GM18507 (cell line): ENCODE measurements at places on chromosomes 7 and 10.

DNA sequence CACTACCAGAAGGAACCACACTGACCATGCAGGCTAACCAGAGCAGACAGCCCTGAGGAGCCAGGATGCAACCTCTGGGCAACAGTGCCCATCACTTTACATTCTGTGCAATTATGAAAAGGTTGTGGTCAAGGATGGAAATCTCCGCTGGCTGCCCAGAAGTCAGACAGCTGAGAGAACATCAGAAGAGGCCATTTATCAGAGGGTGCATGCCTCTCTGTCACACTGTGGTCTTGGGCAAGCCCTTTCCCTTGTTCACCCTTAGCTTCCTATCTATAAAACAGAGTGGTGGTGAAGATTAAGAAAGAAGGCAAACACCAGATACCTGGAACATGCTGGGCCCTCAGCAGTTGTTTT lies 120.7 kb upstream of the GDF10 start:
- no peak for DNase-seq

DNA sequence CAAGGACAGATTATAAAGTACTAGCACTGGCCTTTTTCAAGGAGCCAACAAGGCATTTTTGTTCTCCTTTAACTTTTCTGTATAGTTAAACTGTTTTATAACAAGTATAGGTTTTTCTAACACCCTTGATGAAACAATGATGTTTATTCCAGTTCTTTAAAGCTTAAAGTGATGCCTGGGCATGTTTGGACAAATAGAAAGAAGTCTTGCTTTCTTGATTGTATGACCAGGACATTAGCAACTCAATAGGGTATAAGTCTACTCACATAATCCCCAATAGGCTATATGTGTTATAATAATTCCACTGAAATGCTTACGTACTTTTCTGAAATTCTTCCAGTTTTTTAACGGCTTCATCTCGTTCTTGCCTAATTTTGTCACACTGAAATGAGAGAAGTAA lies 36.7 kb downstream of the SHTN1 start:
- no peak for DNase-seq

DNA sequence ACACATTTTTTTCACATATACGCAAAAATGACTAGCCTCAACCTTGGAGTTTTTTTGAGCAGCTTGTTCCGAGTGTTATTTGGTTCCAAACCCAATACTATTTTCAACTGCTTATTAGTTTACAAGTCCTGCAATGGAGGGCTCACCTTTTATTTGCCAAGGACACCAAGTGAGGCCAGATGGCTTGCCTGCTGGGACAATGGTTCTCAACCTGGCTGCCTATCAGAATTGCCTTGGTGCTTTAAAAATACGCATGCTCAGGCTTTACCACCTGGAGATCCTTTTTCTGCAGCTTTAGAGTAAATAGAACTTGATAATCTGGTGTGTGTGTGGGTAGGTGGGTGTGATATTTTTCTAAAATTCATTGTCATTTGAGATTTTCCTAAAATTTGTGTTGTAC lies 276.8 kb downstream of the MTERF1 start:
- no peak for DNase-seq

DNA sequence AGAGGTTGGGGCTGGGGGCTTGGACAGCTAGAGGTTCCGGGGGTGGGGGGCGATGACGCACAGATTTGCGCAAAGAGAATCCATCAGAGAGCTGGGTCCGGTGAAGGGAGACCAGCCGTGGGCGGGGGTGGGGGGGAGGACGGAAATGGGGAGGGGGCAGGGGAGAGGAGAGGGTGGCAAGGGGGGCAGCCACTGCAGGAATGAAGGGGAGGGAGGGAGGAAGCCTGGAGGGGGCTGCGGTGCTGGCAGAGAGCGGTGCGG lies 1.2 kb upstream of the VGF start:
- DNase-seq = no peak

DNA sequence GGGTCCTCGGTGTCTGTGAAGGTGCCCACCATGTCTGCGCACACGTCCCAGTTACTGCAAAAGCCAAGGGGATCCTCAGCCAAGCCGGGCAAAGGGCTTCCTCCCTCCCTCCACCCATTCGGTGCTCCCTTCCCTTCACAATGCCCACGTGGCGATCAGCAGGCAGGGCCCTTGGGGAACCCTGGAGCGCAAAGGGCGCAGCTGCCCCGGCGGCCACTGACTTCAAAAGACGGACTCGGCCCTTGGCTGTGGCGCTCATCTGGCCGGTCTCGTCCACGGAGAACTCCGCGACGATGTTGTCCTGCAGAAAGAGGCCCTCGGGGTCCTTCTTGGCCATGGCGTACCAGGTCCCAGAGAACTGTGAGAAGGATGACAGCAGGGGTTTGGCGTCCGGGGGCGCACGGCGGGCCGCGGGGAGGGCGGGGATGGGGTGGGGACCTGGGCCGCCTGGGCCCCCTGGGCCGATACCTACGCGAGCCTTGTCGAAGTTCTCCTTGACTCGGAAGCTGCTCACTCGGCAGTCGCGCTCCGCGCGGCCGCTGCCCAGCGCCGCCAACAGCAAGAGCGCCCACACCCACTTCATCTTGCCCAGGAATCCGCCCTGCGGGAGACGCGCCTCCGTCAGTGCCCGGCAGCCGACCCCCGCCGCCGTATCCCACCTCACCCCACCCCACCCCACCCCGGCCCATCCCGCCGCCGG lies 439 bp downstream of the RBP4 start:
- DNase-seq = no peak

GRCh38 chr10:11895108-11895466 lies 71.9 kb downstream of the PROSER2 start:
- DNase-seq = no peak

DNA sequence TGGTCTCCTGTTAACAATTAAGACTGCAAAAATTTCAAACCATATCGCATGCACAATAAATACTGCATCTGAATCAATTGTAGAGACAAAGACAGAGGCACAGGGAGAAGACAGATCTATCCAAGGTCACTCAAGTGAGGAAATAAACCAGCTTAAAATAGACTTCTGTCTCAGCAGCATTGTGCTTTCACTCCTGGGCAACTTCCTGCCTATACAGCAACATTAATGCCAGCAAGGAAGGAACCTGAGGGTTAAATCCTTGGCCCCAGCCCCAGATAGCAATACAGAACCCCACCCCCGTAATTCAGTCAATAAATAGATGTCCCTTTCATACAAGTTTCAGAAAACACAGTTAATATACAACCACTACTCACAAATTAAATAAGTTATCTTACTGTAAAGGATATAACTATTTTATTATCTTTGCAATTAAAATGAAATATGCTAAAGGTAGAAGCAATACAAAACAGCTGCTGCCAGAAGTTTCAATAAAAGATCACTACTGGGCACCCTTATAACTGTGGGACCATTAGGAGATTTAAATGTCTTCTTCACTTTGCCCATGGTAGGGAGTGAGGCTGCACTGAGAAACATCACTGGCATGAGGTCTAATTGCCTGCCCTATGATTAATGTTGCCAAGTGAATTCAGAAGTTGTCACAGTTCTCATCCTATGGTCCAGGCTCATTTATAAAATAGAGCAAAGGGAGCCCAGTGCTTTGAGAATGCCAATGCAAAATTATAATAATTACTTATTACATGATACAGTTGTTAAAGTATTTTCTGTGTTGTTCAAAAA lies 49.4 kb downstream of the CAV1 start:
- DNase-seq = no peak

DNA sequence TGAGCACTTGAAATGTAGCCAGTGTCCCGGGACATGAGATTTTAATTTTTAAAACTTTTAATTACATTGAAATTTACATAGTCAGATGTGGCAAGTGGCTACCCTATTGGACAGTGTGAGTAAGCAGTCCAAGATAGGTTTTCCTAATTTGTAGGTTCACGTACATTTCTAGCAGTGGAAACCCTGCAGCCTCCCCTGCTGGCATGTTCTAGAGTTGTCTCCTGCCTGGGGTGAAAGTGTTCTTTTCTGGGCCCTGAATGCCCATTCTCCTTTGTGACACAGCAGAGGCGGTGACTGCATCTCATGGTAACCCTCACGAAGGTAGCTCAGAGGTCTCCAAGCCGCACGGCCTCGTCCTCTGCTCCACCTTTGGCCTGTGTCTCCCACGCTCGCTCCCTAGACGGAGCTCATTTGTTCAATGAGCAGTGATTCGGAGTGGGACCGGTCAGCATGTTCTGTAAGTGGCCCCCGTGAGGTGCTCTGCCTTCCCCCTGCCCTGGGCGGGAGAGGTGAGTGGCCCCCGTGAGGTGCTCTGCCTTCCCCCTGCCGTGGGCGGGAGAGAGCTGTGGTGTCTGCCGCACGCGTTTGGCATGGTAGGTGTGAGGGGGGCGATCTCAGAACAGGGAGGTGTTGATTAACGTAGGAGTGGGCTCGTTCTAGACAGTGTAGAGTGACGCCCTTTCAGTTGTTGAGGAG lies 18.0 kb downstream of the WDR37 start:
- no peak for DNase-seq

- no peak for DNase-seq
These were observed 122.7 kb downstream of the RAPGEF5 start for GRCh38 chr7:22234227-22234626.

GRCh38 chr10:77392851-77393250 lies 244.8 kb downstream of the KCNMA1 start:
- no peak for DNase-seq

DNA sequence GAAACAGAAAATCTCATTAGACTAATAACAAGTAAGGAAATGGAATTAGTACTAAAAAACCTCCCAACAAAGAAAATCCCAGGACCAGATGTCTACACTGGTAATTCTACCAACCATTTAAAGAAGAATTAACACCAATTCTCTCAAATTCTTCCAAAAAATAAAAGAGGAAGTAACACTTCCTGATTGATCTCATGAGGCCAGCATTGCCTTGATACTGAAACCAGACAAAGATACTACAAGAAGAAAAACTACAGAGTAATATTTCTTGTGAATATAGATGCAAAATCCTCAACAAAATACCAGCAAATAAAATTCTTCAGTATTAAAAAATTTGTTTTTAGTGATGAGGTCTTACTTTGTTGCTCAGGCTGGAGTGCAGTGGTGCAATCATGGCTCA lies 21.3 kb downstream of the GCK start:
- no peak for DNase-seq

DNA sequence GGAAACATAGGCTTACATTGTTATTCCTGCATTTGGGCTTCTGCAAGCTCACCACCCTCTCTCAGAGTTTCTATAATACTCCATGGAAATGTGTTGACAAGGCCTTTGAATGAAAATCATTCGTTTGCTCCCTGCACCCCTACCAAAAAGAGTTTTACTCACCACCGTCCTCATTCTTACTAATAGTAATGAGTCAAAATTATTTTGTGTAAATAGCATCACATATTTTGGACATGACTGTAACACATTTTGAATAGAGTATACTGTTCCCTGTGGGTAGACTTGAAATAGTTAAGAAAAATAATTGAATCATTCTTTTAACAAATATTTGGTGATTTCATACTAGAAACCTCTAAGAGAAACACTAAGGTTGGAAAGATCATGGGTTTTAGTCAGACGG lies 84.6 kb downstream of the AKAP9 start:
- DNase-seq = no peak

- no peak for DNase-seq
These were observed 65.6 kb upstream of the ADO start for GRCh38 chr10:62738916-62739315.

- no peak for DNase-seq
These were observed 26.8 kb upstream of the EGR2 start for GRCh38 chr10:62842983-62843382.

DNA sequence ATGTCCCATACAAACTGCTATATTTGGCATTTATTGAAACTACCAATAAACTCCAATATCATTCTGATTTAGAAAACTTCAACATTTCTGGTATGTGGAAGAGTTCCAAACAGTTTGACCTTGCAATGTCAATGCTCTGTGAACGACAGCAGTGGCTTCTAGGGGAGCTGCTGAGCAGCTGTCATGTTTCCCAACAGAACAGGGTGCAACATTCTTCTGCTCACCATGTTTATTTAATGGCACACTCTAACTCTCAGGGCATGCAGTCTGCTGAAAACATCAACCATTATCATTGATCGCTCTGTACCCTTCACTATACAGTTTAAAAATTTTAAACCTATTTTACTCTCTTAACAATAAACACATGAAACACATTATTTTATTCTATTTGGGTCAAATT lies 25.9 kb downstream of the LMOD2 start:
- DNase-seq = no peak

GRCh38 chr10:1390200-1390599 lies 334.0 kb downstream of the WDR37 start:
- DNase-seq = no peak

DNA sequence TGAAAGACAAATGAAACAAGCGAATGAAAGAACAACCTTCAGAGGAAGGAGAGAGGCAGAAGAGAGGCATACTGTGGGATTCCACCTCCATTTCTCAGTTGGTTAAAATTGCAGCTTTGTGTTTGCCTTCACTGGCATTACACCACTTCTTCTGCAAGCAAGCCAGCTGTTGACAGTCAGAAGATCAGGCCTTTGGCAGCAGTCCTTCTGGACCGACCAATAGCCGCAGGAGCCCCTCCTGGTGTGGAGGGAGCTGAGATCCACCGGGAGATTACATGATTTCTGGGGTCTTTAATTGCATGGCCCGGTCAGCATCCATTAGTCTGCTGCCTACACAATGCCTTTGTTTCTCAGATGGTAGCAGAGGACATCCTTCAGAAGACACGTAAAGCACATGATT lies 206.7 kb downstream of the ADAM12 start:
- DNase-seq = no peak

DNA sequence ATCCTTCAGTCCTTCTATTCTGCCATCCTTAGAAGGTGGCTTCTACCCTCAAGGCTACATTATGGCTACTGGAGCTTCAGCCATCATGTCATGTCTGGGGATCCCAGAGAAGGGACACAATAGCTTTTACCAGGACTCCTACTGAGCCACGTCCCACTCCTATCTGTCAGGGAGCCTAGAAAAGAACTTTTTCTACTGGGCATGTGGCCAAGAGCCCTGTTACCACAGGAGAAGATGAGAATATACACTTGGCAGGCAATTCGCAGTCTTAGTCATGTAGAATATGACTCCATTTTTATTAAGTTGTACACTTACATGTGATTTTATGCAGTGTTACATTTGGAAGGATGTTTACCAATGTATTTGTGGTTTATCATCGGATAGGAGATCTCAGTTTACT lies 64.6 kb upstream of the KCNMA1 start:
- no peak for DNase-seq

DNA sequence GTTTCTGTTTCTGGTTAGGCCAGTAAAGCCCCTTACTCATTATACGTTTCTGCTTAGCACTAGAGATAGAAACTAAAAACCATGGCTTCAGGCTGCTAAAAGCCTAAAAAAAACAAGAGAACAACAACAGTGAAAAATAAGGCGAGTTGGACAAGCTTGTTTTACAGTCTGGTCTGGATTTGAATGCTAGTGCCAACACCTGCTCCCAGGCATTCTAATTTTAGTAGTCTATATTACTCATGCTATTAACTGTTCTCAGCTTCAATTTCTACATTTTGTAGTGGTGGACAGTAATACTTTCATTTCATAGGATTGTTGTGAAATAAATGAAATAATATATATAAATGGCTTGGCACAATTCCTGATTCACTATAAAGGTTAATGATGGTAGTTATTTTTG lies 108.5 kb downstream of the HBP1 start:
- no peak for DNase-seq
